ENCODE measurements at places on chromosomes 3 and 15.

GRCh38 chr3:112115806-112116383 is 17.2 kb downstream of the GCSAM start:
- DNase-seq, result no peak

- no peak for DNase-seq
These were observed 433.7 kb upstream of the NAALADL2 start for GRCh38 chr3:174425422-174425821.

DNA sequence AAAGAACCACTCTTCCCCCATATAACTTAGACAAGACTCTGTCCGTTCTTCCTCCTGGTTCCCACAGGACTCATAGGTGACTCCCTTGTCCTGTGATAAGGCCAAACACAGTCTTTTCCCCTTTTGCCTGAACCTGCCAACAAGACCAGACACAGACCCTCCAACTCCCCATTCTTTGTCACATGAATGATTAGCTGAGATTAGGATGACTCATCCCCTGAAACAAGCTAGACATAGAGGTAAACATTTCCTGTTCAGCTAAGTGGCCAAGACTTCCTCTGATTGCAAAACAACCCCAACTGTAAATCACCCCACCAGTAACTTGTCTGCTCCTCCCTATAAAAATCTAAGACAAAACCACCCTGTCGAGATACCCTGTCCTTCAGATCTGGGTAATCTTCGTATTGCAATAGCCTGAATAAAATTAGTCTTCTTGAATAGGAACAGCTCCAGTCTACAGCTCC is 11.4 kb upstream of the HTR3E start:
- DNase-seq, result no peak

- DNase-seq, result no peak
These were observed 100.9 kb upstream of the ROBO2 start for GRCh38 chr3:76938962-76939361.

- no peak for DNase-seq
These were observed 215.1 kb downstream of the MYRIP start for GRCh38 chr3:40024526-40024925.

GRCh38 chr3:36312351-36312750 is 68.0 kb upstream of the STAC start:
- no peak for DNase-seq

GRCh38 chr15:35557544-35557943 is 11.6 kb upstream of the DPH6 start:
- no peak for DNase-seq

GRCh38 chr3:80215191-80215590 is 447.4 kb upstream of the ROBO1 start:
- no peak for DNase-seq

DNA sequence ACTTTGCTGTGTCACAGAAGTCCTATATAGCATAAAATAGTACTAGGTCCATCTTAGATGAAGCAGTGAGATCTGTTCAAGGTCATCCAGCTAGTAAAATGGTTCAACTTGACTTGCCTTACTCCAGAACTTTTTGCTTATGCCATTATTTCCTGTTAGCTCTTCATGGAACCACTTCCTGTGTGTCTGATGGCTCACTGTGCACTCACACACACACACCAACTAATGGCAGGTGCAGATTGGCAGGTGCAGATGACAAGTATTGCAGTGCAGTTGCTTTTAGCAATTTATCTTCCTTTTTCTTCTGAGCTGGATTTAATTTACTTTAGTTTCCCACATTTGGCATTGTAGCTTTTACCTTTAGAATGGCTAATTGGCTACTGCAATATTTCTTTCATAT is 29.8 kb downstream of the GOLGA8S start:
- no peak for DNase-seq
